Activated CD4-positive, alpha-beta memory T cell treated with anti-CD3 and anti-CD28 coated beads, Interleukin-2, amount 10 ng/mL, durations not matched to agents 7 days and 5 days (primary cell): ENCODE measurements at places on chromosomes 3 and 15. TPM values are rescaled to one million over a fixed set of nuclear protein-coding genes. Genes with fewer than 3 reads are reported as not detected.

DNA sequence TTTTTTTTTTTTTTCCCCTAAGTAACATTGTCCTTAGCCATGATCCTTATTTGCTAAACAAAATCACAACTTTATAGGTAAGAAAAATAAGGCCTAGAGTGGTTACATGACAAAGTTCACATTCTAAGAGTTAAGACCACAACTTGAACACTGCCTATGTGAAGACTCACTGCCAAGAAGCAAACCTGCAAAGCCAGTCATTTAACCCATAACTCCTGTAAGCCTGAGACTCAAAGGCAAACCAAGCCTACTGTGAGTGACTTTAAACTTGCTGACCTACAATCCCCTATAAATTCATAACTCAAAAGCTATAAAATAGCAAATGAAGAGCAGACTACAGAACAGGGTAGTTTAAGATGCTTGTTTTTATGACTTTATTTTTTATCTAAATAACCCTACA, 12.9 kb upstream of the ANKRD28 start:
- H3K4me3 ChIP-seq = no peak overlapping the region
- peaks cover 47% of the 10 kb centered on the region for H3K4me1 ChIP-seq
- no peak for DNase-seq
- H3K36me3 ChIP-seq = peaks cover 9% of the 10 kb centered on the region

DNA sequence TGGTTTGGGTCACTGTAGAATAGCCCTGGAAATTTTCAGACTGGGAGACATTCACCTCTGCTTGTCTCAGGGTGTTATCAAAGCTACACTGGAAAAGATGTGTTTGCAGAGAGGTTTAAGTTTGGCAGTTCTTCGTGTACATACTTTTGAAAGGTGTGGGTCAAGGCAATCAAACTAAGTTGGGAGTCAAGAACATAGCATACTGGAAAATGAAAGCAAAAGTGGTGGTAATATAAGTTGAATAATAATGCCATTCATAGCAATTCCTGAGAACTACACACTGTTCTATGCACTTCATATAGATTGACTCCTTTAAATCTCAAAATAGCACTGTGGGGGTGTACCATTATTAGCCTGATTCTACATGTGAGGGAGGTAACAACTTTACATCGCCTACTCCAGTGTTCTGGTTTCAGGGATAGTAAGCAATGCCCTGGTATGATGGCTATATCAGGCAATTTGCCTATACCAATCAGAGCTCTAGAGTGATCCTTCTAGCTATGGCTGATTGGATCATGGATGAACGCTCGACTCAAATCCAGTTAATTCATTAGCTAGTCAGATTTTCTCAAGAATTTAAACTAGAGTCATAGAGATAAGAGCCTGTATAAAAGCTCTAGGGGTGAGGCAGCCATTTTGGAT, 44.6 kb upstream of the RASGRP1 start:
- peaks cover 17% of the 10 kb centered on the region for H3K36me3 ChIP-seq
- no peak overlapping the region for H3K4me3 ChIP-seq
- peak overlapping the region; percentile 99 for H3K27ac ChIP-seq
- no peaks in the 10 kb centered on the region for H3K27me3 ChIP-seq
- H3K4me1 ChIP-seq = peaks cover 73% of the 10 kb centered on the region

DNA sequence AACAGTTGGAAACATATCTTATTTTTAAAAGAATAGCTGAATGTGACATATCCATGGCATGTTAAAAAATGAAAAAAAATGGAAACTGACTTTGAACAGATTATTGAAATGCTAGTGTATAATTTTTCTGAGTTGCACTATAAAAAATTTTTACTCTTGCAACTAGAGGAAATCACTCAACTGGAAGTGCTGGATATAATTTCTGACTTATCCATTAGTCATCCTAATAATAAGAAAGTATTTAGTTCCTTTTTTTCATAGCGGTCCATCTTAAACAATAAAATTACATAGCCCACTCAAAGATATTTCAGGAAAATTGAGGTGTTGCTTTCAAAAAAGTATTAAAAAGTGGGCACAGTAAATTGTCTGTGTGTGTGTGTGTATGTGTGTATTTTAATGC, 80.7 kb downstream of the MBNL1 start:
- no peak for DNase-seq
- peaks cover 30% of the 10 kb centered on the region for H3K4me1 ChIP-seq
- no peak overlapping the region for H3K27ac ChIP-seq
- H3K4me3 ChIP-seq = no peak overlapping the region

- peak; percentile 93 for DNase-seq
- peak overlapping the region; percentile 99 for H3K4me3 ChIP-seq
- H3K27ac ChIP-seq = peak overlapping the region; percentile 99
- peaks cover 26% of the 10 kb centered on the region for H3K36me3 ChIP-seq
- H3K4me1 ChIP-seq = peaks cover 31% of the 10 kb centered on the region
- H3K27me3 ChIP-seq = no peaks in the 10 kb centered on the region
Observed at GRCh38 chr3:49007771-49008528, 759 bp downstream of the WDR6 start.

- no peak overlapping the region for H3K27ac ChIP-seq
- no peak overlapping the region for H3K4me3 ChIP-seq
- H3K27me3 ChIP-seq = peaks cover 43% of the 10 kb centered on the region
- H3K36me3 ChIP-seq = peaks cover 2% of the 10 kb centered on the region
- no peaks in the 10 kb centered on the region for H3K4me1 ChIP-seq
Observed at GRCh38 chr3:134294302-134295280, 43.9 kb upstream of the RYK start.

GRCh38 chr3:187619461-187619860, 50.7 kb downstream of the SST start:
- H3K4me1 ChIP-seq = no peaks in the 10 kb centered on the region
- H3K27me3 ChIP-seq = peaks cover 29% of the 10 kb centered on the region
- H3K27ac ChIP-seq = no peak overlapping the region
- no peak overlapping the region for H3K4me3 ChIP-seq
- DNase-seq = no peak
- H3K36me3 ChIP-seq = no peaks in the 10 kb centered on the region

GRCh38 chr3:18847583-18848197, 300.6 kb upstream of the KCNH8 start:
- no peak overlapping the region for H3K27ac ChIP-seq

DNA sequence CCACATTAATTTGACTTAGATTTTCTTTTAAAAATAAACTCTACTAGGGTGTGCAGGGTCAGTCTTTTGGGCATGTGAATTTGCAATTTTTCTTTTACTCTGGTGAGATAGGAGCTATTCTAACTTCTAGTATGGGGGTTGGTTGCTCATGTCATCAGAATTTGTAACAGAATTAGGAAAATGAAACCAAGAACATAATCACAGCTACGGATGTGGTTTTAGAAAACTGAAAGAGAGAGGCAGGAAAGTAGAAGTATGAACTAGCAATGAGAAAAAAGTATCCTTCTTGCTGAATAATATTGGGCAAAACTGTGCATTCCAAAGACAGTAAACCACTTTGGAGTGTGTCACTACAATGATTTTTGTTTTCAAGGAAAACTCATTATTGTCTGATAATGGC, 43.3 kb downstream of the ADPGK start:
- no peaks in the 10 kb centered on the region for H3K27me3 ChIP-seq
- peaks cover 60% of the 10 kb centered on the region for H3K36me3 ChIP-seq
- H3K4me3 ChIP-seq = peak overlapping the region; percentile 46
- peak overlapping the region; percentile 83 for H3K27ac ChIP-seq
- peaks cover 46% of the 10 kb centered on the region for H3K4me1 ChIP-seq
- no peak for DNase-seq

- H3K4me3 ChIP-seq = peak overlapping the region; percentile 85
- H3K27ac ChIP-seq = peak overlapping the region; percentile 97
- H3K27me3 ChIP-seq = no peaks in the 10 kb centered on the region
- peaks cover 63% of the 10 kb centered on the region for H3K36me3 ChIP-seq
- DNase-seq = peak; percentile 74
- H3K4me1 ChIP-seq = peaks cover 67% of the 10 kb centered on the region
Observed at GRCh38 chr3:69197922-69198530, 75.6 kb upstream of the LMOD3 start.

GRCh38 chr3:170171563-170171962, 10.0 kb downstream of the PHC3 start:
- peaks cover 67% of the 10 kb centered on the region for H3K36me3 ChIP-seq
- H3K4me1 ChIP-seq = peaks cover 43% of the 10 kb centered on the region
- no peak overlapping the region for H3K4me3 ChIP-seq
- no peaks in the 10 kb centered on the region for H3K27me3 ChIP-seq

- no peak overlapping the region for H3K4me3 ChIP-seq
- peaks cover 19% of the 10 kb centered on the region for H3K36me3 ChIP-seq
- no peak for DNase-seq
- no peak overlapping the region for H3K27ac ChIP-seq
- peaks cover 4% of the 10 kb centered on the region for H3K4me1 ChIP-seq
- no peaks in the 10 kb centered on the region for H3K27me3 ChIP-seq
Observed at GRCh38 chr3:67463656-67464055, 190.8 kb downstream of the SUCLG2 start.

DNA sequence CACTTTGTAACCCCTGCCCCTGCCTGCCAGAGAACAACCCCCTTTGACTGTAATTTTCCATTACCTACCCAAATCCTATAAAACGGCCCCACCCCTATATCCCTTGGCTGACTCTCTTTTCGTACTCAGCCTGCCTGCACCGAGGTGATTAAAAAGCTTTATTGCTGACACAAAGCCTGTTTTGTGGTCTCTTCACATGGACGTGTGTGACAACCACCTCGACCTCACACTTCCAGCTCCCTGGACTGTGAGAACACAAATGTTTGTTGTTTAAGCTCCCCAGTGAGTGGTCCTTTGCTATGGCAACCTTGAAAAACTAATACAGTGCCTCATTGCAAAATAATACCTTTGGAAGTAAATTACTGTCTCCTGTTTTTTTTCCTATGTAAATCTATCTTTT, 299.2 kb upstream of the POU1F1 start:
- no peak overlapping the region for H3K27ac ChIP-seq
- DNase-seq = no peak
- no peaks in the 10 kb centered on the region for H3K27me3 ChIP-seq
- no peak overlapping the region for H3K4me3 ChIP-seq
- H3K4me1 ChIP-seq = no peaks in the 10 kb centered on the region

GRCh38 chr15:90930861-90931574, 1.3 kb downstream of the HDDC3 start:
- DNase-seq = peak; percentile 27
- peaks cover 22% of the 10 kb centered on the region for H3K36me3 ChIP-seq
- peak overlapping the region; percentile 99 for H3K27ac ChIP-seq
- H3K27me3 ChIP-seq = no peaks in the 10 kb centered on the region

DNA sequence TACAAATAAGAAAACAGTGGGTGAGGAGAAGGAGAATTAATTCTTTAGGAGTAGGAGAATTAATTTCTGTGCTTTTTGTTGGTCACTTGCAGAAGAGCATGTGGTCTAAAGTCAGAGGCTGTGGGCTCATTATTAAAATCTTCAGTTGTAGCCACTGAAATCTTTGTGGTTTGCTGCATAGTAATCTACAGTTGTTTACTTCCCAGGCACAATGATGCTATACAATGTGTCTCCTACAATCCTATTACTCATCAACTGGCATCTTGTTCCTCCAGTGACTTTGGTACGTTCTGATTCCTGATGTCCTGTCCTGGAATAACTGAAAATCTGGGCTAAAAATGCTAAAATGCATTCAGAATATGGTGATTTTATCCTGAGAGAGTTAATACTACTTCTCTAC, 21.0 kb downstream of the IFT122 start:
- peaks cover 22% of the 10 kb centered on the region for H3K36me3 ChIP-seq
- H3K27me3 ChIP-seq = no peaks in the 10 kb centered on the region
- H3K4me1 ChIP-seq = peaks cover 9% of the 10 kb centered on the region
- no peak for DNase-seq
- no peak overlapping the region for H3K27ac ChIP-seq

GRCh38 chr15:71800190-71800589, 10.2 kb upstream of the NR2E3 start:
- no peak for DNase-seq
- peaks cover 6% of the 10 kb centered on the region for H3K27me3 ChIP-seq
- no peak overlapping the region for H3K4me3 ChIP-seq
- no peaks in the 10 kb centered on the region for H3K4me1 ChIP-seq
- H3K27ac ChIP-seq = no peak overlapping the region

- no peak for DNase-seq
- H3K36me3 ChIP-seq = no peaks in the 10 kb centered on the region
- H3K4me1 ChIP-seq = no peaks in the 10 kb centered on the region
- no peak overlapping the region for H3K4me3 ChIP-seq
- H3K27me3 ChIP-seq = no peaks in the 10 kb centered on the region
Observed at GRCh38 chr3:85979034-85979433, 1011.9 kb downstream of the VGLL3 start.

- no peak for DNase-seq
- H3K27ac ChIP-seq = no peak overlapping the region
- H3K27me3 ChIP-seq = no peaks in the 10 kb centered on the region
- no peaks in the 10 kb centered on the region for H3K36me3 ChIP-seq
- H3K4me3 ChIP-seq = no peak overlapping the region
Observed at GRCh38 chr3:2356298-2356950, 257.8 kb downstream of the CNTN4 start.

DNA sequence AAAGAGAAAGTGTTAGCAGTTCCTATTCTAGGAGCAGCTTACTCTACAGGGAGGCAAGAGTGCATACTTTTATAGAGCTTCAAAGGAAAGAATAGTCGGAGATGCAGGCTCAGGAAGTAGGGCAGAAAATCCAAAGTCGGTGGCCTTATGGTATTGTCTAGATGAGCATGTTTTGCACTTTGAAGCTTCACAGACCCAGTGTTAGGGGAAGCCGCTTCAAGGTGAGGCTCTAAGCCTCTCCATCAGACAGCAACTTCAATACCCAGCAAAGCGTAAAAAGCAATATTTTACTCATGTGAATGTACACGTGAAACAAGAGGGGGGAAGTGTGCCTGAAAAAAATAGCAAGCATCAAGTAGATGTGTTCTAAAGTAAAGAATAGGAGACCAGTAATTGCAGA, 125.6 kb upstream of the RASGRP1 start:
- H3K36me3 ChIP-seq = peaks cover 13% of the 10 kb centered on the region
- no peaks in the 10 kb centered on the region for H3K27me3 ChIP-seq
- no peak for DNase-seq
- H3K4me3 ChIP-seq = no peak overlapping the region

- H3K4me3 ChIP-seq = no peak overlapping the region
- H3K27me3 ChIP-seq = no peaks in the 10 kb centered on the region
- H3K4me1 ChIP-seq = no peaks in the 10 kb centered on the region
- no peak overlapping the region for H3K27ac ChIP-seq
Observed at GRCh38 chr3:148372206-148372875, 325.4 kb upstream of the AGTR1 start.

GPR160 gene
- 13.8 TPM for total RNA-seq

LRRN1 gene
- 0.10 TPM for total RNA-seq

SCN5A gene
- 0.10 TPM for total RNA-seq

NUDT16 gene
- total RNA-seq = 12.3 TPM

RAB8B gene
- 133 TPM for total RNA-seq

CHST13 gene
- not detected for total RNA-seq

ZNF80 gene
- 0.35 TPM for total RNA-seq

ANP32A gene
- total RNA-seq = 194 TPM

GPR156 gene
- not detected for total RNA-seq

OSBPL10 gene
- total RNA-seq = 1.6 TPM
